ENCODE measurements at places on chromosomes 6 and 20. TPM values are rescaled to one million over a fixed set of nuclear protein-coding genes. Genes with fewer than 3 reads are reported as not detected.

- DNase-seq: no peak
Observed at GRCh38 chr6:17493286-17493685, 99.9 kb downstream of the CAP2 start.

GRCh38 chr6:111922454-111923297 is 49.4 kb upstream of the FYN start:
- DNase-seq: no peak

GRCh38 chr6:71336901-71337300 is 48.3 kb downstream of the OGFRL1 start:
- DNase-seq: no peak

DNA sequence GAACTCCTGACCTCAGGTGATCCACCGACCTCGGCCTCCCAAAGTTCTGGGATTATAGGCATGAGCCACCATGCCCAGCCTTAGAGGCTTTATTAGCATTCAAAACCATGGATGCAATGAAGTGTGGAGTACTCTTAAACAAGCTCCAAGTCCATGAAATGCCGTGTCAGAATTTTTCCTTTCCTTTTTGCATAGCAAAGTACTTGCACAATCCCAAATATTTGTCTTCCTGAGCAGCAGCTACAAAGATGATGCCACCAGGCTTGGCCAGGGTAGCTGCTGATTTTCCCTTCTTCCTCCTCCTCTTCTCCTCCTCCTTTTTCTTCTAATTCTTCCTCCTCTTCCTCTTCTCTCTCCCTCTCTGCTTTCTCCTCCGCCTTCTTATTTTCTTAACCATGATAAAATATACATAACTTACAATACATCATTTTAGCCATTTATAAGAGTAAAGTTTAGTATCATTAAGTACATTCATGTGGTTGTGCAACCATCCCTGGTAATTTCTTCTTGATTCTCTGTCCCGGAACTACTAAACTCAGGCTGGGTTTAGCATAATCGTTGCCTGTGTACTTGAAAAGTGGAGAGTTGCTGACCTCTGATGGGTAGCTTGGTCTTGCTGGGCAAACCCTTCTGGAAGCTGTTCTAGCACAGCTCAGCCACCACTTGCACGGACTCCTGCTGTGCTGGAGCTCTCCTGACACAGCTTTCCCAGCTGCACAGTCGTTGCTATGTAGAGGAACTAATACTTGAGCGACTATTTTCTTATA is 20.3 kb downstream of the MUCL3 start:
- DNase-seq: no peak

Gene AGER
- 26.6 TPM for polyA plus RNA-seq

Gene TBXT
- polyA plus RNA-seq: 0.04 TPM

Gene RAB44
- 0.08 TPM for polyA plus RNA-seq

- no peak for DNase-seq
Observed at GRCh38 chr6:148221196-148221979, 121.2 kb upstream of the SASH1 start.

GRCh38 chr6:90778417-90779203 is 191.7 kb upstream of the MAP3K7 start:
- DNase-seq: no peak

Data from right renal pelvis (tissue), 4 donors.